ENCODE measurements at places on chromosomes 13 and 19. TPM values are rescaled to one million over a fixed set of nuclear protein-coding genes. Genes with fewer than 3 reads are reported as not detected.

GRCh38 chr19:13234518-13234917 lies 84.3 kb downstream of the IER2 start:
- no peak for DNase-seq

IGFL1 gene
- polyA plus RNA-seq: not detected

GRCh38 chr19:14556662-14557188 lies 15.1 kb downstream of the NDUFB7 start:
- DNase-seq: peak; percentile 37

DNA sequence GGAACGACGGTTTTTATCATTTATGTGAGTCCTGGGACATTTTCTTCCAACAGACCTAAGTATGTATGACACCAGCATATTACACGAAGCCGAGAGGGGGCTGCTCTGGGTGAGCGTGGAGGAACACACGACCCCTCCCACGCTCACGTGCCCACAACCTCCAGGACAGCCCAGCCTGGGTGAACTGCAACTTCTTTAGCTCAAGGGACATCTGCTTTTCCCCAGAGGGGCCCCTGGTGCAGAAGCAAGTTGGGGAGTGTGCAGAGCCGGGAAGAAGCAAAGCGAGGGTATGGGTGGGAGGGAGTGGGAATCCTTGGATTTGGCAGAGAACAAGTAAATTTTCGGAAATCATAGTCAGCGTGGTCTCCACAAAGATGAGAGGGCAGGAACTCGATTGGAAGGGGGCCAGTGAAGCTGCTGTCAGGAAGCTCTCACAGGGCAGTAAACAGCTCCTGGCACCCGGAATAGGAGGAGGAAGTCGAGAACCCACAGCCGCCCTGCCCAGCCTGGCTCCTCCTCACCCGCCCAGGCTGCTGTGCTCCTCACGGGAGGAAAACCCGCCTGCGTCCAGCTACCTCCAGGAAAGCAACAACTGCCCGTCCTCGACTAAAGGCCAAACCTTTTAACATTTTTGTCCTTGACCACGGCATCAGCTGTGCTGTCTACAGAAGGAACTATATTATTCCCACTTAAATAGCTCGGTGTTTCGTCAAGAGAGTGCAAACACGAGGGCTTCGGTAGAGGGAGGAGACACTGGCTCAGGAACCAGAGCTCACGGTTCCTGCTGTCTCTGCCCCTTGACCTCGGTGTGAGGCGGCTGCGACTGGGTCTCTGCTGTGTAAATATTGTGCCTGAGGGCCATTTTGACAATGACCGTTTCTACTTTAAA lies 17.2 kb upstream of the CFAP97D2 start:
- DNase-seq: peak; percentile 82

MEX3D gene
- polyA plus RNA-seq: 32.3 TPM

- DNase-seq: peak; percentile 81
These were observed 2.5 kb downstream of the NAPA start for GRCh38 chr19:47512183-47512947.

PABPC3 gene
- 1.6 TPM for polyA plus RNA-seq

DNA sequence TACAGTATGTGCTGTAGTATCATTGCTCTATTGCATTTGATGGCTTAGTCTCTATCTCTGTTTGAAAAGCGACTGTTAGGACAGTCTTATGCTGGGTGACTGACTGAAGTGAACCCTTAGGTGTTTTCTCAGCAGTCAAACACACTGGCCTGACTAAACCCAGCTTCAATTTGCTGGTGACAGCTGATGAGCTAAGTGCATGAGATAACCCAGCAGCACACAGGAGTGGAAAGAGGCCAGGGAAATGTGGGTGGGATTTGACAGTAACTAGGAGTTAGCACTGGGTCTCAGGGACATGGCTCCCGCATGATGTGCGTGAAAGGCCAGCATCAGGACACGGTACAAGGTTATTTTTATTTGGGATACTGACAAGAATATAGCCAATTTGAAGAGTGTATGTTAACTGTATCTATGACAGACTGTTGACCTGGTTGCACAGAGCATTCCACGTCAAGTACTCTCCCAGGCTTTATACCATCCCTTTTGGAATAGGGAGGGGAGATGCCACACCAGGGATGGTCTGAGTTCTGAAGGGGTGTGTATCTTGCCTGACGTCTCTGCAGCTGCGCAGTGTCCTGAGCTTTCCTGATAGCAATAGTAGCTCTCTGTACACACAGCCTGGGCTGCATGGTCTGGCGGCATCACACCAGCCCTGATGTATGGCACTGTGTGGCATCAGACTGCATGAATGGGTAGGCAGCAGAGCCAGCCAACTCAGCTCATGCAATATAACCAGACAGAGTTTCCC lies 144.8 kb downstream of the FLT1 start:
- no peak for DNase-seq

FREM2 gene
- 50.5 TPM for polyA plus RNA-seq

- no peak for DNase-seq
These were observed 67.4 kb downstream of the STK24 start for GRCh38 chr13:98509271-98510155.

DNA sequence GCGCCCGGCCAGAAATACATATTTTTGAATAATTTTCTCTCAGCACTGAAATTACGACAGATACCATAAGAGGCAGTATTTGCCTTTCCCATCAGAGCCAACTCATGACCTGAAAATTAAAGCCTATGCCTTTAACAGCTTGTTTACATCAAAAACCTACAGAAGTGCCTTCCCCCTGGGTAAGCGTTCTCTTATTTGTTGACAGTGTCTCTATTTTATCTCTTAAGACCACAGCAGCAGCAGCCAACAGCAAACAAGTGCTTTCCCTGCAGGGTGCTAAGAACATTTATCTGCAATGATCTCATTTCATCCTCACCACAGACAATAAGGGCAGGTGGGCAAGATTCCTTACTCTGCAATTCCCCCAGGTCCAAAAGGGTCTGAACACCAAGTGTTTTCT lies 6.0 kb downstream of the AKAP8L start:
- DNase-seq: no peak

- DNase-seq: no peak
These were observed 3.9 kb downstream of the CD209 start for GRCh38 chr19:7743425-7743841.
